ENCODE measurements at places on chromosomes 16 and 17.
A peak's percentile ranks its signal among the peaks of the same experiment; 100 is the strongest.

- peak; percentile 98 for DNase-seq
These were observed 123.7 kb downstream of the METRNL start for GRCh38 chr17:83203073-83203471.

- no peak for DNase-seq
These were observed 12.6 kb downstream of the CACNG1 start for GRCh38 chr17:67056746-67057490.

DNA sequence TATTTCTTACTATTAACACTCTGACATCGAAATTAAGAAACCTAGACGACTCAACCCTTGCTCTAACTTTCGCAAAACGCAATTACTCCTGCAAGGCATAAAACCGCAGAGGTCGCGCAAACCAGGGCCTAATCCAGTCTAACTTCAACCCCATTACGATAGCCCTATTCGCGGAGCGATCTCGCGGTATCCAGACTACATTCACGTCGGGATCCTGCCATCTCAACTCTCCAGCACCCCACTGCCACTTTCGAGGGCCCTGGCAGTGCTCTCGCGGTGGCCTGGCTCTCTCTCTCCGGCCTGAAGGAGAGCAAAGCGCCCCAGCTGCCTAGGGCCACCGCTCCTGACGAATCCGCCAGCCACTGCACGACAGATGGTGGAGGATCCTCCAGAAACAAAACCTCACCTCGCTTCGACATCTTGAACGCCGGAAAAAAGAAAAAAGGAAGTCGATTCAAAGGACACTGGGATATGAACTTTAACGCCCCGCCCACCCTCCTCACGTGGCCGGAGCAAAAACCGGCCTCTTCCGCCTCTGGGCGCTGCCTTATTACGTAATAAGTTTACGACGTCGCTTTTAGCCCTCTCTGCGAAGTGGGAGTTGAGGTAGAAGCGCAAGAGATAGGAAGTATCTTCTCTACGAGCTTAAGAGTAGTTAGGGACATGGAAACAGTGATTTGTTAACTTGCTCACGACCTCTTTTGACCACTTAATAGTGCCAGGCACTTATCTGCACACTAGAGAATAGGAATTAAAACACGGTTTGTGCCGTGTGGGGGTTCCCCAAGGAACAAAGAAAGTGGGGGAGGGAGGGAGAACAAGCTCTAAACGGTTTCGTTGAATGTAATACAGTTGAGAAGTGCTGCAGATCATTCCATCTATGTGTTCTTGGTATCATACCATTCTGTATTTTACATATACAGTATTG, at the start of gene RPL23:
Gene RPL23 (minus strand): TSS at position 430 of the 928 bp plus-strand sequence. CDS start 11 bp downstream, at position 419.
- DNase-seq = peak; percentile 99

DNA sequence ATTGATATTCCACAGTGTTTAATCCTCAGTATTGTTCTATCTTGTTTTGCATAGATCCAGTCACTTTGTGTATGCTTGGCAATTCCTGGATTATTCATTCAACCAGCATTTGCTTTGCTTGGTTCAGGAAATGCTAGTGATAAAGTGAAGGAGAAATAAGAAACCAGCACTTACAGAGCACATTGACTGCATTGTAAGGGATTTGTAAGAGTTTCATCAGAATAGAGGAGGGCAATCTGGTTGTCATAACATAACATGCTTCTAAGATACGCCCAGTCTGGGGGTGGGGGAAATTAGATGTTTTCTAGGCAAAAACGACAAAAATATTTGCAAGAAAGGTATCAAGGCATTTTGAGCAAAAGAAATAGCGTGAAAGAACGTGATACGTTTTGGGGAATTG, 40.4 kb downstream of the TNRC6A start:
- DNase-seq = no peak

DNA sequence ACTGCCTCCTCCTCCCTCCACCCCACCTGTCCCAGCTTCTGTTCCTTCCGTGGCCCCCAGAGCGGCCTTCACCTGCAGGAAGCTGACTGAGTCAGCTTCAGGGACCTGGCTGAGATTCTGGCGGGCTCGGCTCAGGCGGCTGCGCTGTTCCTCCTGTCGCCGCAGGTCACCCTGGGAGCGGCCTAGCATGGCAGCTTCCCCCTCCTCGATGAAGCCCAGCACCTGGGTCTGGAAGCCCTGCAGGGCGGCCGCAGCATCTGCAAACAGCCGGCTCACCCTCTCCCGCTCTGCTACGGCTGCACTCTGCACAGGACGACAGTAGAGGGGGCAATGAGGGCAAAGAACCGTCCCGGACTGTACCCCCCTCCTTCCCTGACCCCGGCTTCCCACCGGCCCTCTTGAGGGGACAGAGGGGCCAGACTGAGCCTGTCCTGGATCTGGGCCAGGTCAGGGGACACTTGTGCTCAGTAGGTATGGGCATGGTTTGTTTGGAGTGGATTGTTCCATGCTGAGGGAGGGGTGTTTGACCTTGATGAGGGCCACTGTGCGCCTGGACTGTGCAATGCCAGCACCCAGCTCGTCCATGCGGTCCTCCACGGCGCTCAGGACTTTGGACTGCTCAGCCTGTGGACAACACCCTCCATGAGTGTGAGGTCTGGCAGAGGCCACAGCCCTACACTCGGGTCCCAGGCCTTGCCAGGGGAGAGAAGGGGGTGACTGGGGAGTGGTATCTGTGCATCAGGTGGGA, 2.0 kb downstream of the TRIM47 start:
- DNase-seq = peak; percentile 35

- no peak for DNase-seq
These were observed 10.7 kb downstream of the NLK start for GRCh38 chr17:28053044-28053670.

- DNase-seq = no peak
These were observed 1.7 kb upstream of the DPH1 start for GRCh38 chr17:2028234-2028614.

GRCh38 chr17:921161-921560, 58.4 kb downstream of the NXN start:
- no peak for DNase-seq

- no peak for DNase-seq
These were observed 51.1 kb upstream of the MYH2 start for GRCh38 chr17:10600571-10600970.

DNA sequence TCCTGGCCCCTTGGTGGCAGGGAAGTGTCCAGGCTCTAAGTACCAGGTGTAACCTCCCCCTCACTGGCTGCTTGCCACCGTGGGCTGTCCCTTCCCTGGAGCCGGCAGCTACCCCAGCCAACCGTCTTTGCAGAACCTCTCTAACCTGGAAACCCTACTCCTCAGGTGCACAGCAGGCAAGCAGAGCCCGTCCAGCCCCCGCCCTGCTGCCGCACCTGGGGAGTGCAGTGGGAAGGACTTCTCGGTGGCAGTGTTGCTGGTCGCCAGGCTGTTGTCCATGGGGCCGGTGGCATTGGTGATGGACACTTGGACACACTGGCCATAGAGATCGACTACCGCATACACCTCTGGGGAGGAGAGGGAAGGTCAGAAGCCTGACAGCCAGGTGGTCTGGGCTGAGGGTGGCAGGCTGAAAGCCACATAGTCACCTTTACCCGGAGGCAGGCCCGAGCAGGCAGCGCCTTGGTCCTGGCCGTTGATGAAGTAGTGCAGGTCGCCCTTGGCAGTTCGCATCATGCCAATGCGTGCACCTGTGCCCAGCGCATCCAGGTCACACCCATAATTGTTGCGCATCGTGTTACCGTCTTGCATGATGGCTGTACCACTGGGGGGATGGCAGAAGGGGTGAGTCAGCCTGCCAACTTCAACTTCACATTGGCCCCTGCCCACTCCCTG, 6.5 kb downstream of the NEURL4 start:
- DNase-seq = no peak

- DNase-seq = no peak
These were observed 5.3 kb downstream of the GPRC5B start for GRCh38 chr16:19879241-19879792.

GRCh38 chr16:85928401-85928820, 29.4 kb downstream of the IRF8 start:
- DNase-seq = peak; percentile 92

DNA sequence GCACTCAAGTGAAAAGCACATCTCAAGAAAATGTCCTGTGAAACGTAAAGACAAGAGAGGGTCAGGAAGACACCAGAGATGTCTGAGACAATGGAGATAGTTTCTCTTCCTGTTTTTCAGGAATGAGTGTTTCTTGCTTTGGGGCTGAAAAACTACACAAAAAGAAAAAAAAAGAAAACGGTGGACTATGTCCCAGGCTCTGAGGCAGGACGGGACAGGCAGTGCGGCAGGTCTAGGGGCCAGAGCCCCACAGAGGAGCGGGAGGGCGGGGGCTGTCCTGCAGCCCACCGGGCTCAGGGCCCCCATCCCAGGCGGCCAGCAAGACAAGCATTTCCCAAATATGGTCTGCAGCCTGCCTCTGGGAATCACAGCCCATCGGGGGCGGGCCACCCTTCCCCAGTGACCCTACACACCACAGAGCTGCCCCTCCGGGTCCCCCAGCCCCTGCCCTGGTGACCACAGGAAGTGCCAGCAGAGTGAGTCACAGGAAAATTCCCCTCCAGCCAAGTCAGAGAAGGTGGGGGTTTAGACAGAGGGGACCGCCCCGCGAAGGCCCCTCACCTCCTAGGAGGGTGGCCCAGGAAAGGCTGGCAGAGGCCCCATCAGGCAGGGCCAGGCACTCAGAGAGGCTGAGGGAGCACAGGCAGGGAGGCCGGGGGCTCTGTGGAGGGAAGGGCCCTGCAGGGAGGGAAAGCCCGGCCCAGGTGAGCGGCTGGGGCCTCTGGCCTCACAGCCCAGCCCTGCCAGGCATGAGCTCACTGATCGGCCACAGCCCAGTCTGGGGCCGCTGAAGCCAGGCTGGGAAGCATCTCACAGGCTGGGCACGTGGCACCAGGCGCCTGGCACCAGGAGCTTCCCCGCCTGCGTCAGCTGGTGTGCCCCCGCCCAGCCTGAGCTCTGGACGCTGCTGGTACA, 6.3 kb downstream of the BCAR1 start:
- DNase-seq = peak; percentile 56

DNA sequence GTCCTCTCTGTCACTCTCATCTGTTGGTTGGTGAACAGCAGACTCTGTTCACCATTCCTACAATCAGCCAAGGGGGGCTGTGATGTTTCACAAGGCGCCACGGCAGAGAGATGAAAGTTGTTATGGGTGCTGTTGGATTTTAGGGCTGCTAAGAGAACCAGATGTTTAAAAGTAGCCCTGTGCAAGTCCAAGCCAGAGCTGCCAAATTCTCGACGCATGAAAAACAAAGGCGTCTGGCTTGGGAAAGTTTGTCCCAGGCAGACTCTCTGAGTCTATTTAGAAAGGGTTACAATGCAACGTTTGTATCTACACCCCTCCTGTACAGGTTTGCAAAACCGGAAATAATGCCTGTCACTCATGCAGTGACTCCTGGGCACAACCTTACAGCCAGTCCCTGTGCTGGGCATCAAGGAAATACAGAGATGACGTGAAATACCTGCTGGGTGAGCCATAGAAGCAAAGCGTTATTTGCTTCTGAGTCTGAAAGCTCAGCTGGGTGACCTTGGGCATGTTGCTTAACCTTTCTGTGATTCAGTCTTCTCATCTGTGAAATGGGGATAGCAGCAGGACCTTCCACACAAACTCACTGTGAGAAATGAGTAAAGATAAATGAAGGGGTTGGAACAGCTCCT, 74.8 kb downstream of the XYLT1 start:
- no peak for DNase-seq
